ENCODE measurements at places on chromosomes 12 and 14.

GRCh38 chr12:34348836-34349672 lies 326.8 kb downstream of the ALG10 start:
- no peak for DNase-seq

- DNase-seq: no peak
Observed at GRCh38 chr14:30227876-30228275, 300.2 kb upstream of the PRKD1 start.

DNA sequence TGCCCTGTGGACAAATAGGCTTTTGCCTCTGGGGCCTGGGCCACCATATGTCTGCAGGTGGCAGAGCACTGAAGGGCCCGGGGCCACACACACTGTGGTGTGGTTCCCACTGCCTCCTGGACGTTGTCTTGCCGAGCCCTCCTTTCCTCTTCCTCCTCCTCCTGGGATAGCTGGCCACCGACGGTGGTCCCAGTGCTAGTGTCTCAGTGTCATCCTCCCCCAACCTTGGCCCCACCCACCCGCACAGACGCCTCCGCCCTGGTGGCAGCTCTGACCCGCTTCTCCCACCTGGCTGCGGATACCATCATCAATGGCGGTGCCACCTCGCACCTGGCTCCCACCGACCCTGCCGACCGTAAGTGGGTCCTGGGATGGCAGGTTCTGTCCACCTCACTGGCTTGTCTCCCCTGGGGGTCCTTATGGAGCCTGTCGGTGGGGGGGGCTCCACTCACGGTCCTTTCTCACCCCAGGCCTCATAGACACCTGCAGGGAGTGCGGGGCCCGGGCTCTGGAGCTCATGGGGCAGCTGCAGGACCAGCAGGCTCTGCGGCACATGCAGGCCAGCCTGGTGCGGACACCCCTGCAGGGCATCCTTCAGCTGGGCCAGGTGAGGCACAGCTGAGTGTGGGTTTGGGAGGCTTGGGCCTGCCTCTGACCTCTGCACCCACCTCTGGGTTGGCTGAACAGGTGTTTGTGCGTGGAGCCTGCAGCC lies 23.5 kb downstream of the HIP1R start:
- no peak for DNase-seq

DNA sequence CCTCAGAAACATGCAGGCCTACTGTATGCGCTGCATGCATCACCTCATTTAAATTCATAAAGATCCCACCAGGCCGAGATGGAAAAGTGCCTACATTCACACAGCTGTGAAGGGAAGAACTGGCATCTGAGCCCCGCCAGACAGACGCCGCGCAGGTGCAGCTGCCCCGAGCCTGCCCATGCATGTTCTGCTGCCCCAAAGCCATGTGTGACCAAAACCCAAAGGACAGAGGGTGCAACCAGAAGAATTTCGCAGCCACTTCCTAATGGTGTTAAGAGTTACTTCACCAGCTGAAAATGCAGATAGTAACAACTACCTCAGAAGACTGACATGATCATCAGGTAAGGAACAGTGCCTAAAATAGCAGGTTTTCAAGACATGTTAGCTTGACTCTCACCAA lies 13.5 kb upstream of the KRT8 start:
- DNase-seq: peak; percentile 2

- DNase-seq: peak; percentile 5
Observed at GRCh38 chr14:106268013-106268727, 741.8 kb downstream of the TMEM121 start.

DNA sequence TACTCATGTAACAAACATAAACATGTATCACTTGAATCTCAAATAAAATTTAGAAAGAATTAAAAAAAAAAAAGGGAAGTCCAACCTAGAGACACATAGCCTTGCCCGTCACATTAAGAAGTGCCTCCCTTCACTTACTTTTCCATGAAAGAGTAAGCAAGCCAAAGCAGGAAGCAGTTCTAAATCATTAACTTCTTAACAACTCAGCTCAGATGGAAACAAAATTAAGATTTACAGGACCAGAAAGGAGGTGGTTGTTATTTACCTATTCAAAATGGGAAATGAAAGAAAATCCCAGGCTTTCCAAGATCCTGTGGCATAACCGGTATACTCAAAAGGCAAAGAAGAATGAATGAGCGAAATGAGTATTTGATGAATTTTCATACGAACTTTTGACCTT lies 258.6 kb upstream of the DCN start:
- DNase-seq: no peak

DNA sequence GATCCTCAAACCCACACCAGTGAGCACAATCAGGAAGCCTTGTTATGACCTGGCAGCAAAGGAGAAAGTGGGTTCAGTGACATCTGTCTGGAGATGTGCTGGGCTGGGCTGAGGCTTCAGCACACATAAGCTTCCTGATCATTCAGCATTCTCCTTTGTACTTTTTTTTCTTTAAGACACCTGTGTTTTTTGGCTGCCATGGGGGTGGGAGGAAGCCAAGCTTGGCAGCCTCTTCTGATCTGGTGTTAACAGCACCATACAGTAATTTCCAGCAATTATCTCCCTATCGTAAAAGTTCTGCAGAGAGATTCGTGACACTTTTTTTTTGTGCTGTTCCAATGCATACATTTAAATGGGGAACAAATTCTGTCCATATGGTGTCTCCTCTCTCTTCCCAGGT lies 38.9 kb upstream of the RASSF3 start:
- no peak for DNase-seq

DNA sequence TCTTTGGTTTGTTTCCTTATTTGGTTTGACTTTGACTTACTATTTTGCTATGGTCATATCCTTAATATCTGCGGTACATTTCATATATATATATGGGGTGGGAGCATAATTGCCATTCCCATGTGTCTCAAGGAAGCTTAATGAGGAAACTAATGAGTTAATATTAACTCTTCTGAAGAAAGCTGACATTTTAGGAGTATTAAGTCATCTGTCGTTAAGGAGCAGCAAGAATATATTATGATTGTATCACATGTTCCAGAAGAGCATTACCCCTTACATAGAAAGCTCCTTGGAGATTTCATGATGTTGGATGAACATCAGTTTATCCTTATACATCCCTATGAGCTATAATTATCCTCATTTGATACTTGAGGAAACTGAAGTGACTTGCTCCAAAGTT lies 15.6 kb downstream of the DYRK2 start:
- no peak for DNase-seq

DNA sequence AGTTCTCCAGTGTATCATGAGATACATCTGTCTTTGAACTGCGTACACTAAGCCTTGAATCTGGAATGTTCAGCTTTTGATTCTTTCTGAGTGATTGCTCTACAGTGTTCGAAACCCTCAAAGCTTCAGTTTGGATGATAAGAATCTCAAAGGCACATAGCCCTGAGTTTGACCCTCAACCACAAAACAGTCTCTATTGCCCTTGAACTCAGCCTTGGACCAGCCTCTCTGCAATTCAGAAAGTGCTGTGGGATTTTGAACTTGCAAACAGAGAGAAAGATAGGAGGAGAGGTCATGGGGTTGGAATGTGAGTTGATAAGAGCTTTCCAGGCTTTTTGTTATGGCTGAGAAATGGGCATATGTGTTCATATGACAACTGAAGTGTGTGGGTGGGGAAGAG lies 100.3 kb downstream of the MYRFL start:
- DNase-seq: no peak

- no peak for DNase-seq
Observed at GRCh38 chr12:93167331-93167730, 210.4 kb upstream of the NUDT4 start.

- DNase-seq: no peak
Observed at GRCh38 chr12:18427520-18427919, 166.2 kb downstream of the PIK3C2G start.

DNA sequence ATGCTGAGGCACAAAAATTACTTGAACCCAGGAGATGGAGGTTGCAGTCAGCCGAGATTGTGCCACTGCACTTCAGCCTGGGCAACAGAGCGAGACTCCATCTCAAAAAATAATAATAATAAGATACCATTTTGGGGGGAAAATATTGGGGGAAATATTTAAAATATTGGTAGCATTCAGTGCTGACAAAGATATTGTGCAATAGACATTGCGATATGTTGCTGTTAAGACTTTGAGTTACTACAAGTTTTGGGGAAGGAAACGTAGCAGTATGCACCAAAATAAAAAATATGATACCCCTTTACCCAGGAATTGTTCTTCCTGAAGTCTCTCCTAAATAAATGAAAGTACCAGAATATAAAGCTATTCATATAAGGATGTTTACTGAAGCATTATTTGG lies 37.7 kb upstream of the MYBPC1 start:
- no peak for DNase-seq

GRCh38 chr14:93976477-93977057 lies at the start of gene ASB2:
Gene ASB2, minus strand, starts transcription at chr14:93976570. Its CDS starts 12,031 bp downstream, at chr14:93964539.
- DNase-seq: no peak

DNA sequence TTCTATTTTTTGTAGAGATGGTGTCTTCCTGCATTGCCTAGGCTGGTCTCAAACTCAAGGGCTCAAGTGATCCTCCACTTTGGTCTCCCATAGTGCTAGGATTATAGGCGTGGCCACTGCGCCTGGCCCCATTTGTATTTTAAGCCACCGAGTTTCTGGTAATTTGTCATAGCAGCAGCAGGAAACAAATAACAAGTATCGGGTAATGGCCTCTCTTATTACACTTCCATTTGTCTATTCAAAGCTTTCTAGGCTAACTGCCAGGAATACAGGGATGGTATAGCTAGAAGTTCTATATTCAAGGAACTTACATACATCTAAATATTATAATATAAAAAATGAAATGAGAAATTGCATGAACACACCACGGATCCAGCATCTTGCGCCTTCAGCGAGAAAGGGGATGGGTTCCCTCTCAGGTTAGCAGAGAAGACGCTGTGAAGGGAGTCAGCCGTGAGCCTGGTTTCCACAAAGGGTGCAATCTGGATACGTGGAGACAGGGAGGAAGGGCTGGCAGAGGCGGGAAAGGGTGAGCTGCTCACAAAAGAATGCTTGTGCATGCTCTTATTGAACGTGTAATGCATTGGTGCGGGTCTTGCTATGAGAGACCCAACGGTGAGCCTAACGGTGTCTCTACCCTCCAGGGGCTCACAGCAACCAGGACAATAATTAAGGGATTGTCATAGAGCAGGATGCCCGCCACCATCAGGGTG lies 9.5 kb downstream of the BDKRB1 start:
- no peak for DNase-seq

DNA sequence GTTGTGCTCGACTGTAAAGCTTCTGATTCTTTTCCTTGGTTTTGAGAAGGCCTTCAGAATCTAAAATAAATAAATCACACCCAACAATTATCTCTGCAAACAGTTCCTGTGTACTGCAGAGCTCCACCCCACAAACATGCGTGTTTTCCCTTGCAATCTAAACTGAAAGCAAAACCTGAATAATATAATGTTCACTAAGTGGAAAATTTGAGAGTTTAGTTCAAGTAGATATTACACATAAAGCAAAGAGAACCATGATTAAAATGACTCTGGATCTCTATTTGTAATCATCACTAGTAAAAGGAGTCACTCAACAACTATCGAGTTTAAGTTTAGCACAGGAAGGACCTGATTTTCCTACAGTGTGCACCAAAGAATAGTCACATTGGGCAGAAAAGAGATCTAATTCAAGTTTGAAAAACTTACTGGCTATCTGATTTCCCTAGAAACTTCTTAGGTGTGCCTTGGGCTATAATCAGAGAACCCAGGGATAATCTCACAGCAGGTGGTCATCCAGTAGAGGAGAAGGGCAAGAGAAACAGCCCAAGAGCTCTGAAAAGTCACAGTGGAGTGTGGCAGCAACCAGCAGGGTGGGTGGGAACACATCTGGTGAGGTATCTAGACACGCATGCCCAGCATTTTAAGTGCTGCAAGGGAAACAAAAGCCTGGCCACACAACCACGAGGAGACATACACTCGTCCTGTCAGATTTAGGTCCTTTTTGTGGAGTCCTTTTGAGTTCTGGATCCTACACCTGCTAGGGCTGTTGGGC lies 25.4 kb downstream of the ATG14 start:
- DNase-seq: peak; percentile 12

GRCh38 chr12:107328442-107329133 lies 235.2 kb upstream of the CRY1 start:
- peak; percentile 22 for DNase-seq

GRCh38 chr12:58980768-58981167 lies 60.5 kb upstream of the LRIG3 start:
- no peak for DNase-seq

- no peak for DNase-seq
Observed at GRCh38 chr12:16218234-16218633, 59.3 kb downstream of the SLC15A5 start.

- peak; percentile 79 for DNase-seq
Observed at GRCh38 chr12:24230061-24230701, 280.7 kb upstream of the SOX5 start.

DNA sequence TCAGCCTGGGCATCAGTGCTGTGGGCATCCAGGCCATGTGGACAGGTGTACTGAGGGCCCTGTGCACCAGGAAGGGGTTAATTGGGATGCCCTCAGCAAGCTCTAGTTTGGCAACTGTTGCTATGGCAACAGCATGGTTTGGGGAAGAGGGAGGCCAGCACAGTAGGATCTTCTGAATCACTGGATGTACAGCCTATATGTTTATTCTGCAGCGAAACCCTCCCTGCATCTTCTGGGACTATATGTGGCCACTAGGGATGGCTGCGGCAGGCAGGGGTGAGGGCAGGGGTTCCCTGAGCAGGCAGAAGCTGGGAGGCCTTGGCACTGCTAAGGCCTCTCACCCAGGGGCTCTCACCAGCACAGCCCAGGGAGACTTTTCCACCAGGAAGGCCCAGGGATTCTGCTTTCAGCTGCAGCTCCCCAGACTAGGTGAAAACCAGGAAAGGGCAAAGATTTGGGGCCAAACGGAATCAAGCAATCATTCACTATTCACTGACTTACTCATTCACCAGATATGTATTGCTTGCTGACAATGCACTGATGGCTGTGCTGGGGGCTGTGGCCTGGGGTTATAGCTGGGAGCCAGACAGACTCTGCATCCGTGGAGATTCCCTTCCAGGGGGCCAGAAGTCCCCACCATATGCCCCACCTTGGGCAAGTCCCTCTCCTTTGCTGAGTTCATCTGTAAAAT lies 42.8 kb downstream of the IRF2BPL start:
- DNase-seq: peak; percentile 34
